CD8-positive, alpha-beta memory T cell (primary cell): ENCODE measurements at places on chromosomes 3 and 15. TPM values are rescaled to one million over a fixed set of nuclear protein-coding genes. Genes with fewer than 3 reads are reported as not detected.
A peak's percentile ranks its signal among the peaks of the same experiment; 100 is the strongest.

GRCh38 chr3:71710906-71711494 is 14.2 kb downstream of the EIF4E3 start:
- H3K36me3 ChIP-seq = peaks cover 22% of the 10 kb centered on the region
- peak; percentile 45 for DNase-seq
- no peak overlapping the region for H3K4me3 ChIP-seq

DNA sequence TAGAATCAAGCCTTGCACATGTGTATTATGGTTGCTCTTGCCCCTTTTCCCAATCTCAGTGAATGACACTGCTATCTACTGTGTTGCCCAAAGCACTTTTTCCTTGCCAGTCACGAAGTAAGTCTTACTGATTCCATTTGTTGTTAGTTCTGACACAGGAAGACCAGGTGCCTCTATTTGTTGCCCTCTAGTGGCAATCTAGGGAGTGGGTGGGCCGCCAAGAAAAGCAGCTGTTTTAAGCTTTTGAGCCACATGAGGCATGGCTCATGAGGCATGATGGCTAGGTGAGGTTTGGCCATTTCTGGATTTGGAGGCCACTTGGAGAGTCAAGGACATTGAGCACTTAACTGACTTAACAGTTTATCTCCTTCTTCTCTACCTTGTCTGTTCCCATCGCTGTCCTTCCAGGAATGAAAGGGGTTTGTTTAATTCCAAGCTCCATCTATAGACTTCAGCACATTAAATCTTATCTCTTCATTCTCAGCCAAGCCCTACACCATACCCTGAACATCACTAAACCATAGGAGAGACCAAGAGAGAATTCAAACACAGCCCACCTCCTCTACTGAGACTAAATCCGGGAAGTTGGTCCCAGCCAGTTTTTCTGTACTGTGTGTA is 103.1 kb downstream of the HCN4 start:
- H3K27me3 ChIP-seq = no peaks in the 10 kb centered on the region
- no peaks in the 10 kb centered on the region for H3K36me3 ChIP-seq
- H3K27ac ChIP-seq = no peak overlapping the region
- DNase-seq = peak; percentile 22

DNA sequence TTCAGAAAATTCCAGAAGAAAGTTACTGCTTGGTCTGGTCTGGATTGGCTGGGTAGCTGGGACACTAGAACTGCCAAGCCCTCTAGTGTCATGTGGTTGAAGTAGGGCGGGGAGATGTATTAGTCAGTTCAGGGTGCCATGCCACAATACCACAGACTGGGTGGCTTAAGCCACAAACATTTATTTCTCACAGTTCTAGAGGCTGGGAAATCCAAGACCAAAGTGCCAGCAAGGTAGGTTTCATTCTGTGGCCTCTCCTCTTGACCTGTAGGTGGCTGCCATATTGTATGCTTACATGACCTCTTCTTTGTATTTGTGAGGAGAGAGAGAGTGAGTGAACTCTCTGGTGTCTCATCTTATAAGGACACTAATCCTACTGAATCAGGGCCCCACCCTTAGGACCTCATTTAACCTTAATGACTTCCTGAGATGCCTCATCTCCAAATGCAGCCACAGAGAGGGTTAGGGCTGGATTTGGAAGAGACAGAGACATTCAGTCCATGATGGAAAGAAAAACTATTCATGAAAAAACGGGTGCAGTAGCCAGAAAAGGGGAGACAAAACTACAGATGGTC is 18.1 kb upstream of the ZSCAN2 start:
- H3K27me3 ChIP-seq = no peaks in the 10 kb centered on the region
- no peaks in the 10 kb centered on the region for H3K36me3 ChIP-seq
- H3K4me3 ChIP-seq = no peak overlapping the region
- peaks cover 2% of the 10 kb centered on the region for H3K4me1 ChIP-seq

DNA sequence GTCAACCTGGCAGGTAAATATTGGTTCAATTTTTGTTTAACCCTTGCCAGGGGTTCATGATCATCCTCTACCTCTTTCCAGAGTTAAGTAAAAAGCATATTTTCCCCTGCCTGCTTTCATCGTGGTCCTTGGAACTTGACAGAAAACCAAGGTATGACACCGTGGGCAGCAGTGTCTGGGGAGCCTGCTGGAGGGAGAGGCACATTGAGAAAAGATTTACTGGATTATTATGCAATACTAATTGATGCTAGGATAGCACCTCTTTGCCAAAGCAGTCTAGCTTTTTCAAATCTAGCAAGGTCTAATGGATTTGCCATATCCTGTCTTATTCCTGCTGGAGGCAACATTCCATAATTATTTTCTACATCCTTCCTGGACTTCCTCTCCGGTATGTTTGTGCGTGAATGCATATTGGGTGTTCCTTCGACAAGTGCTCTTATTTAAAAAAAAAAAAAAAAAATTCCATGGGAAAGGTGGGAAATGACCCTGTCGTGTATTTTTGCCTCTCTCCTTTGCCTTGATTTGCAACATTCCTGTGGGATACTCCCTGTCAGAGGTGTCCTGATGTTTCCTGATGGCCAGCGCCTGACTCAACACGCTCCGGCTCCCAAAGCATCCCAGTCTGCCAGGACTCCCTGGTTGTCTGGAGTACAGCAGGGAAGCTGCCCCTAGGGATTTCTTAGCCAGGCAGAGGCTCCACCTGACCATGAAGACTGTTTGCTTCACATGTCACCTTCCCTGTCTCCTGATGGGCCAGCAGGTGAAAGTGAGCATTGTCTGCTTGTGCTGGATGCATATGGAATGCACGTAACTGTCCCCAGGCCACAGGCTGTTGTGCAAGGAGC is 6.3 kb downstream of the BHLHE40 start:
- H3K27ac ChIP-seq = peak overlapping the region; percentile 81
- H3K4me1 ChIP-seq = peaks cover 58% of the 10 kb centered on the region
- H3K27me3 ChIP-seq = no peaks in the 10 kb centered on the region

GRCh38 chr3:115709931-115710330 is 86.6 kb downstream of the GAP43 start:
- DNase-seq = no peak
- no peak overlapping the region for H3K27ac ChIP-seq
- no peaks in the 10 kb centered on the region for H3K36me3 ChIP-seq
- H3K27me3 ChIP-seq = no peaks in the 10 kb centered on the region

The XIRP1 gene
- 4.1 TPM for total RNA-seq

The BTLA gene
- total RNA-seq = 14.8 TPM
